ENCODE measurements at places on chromosomes 6 and 20. TPM values are rescaled to one million over a fixed set of nuclear protein-coding genes. Genes with fewer than 3 reads are reported as not detected.

GRCh38 chr6:70956451-70957283, at the start of gene B3GAT2:
Gene B3GAT2 (minus strand): TSS chr6:70957060. CDS start chr6:70956429, 631 bp downstream.
- DNase-seq, result no peak

- no peak for DNase-seq
Observed at GRCh38 chr6:89133981-89134380, 11.9 kb upstream of the PM20D2 start.

DNA sequence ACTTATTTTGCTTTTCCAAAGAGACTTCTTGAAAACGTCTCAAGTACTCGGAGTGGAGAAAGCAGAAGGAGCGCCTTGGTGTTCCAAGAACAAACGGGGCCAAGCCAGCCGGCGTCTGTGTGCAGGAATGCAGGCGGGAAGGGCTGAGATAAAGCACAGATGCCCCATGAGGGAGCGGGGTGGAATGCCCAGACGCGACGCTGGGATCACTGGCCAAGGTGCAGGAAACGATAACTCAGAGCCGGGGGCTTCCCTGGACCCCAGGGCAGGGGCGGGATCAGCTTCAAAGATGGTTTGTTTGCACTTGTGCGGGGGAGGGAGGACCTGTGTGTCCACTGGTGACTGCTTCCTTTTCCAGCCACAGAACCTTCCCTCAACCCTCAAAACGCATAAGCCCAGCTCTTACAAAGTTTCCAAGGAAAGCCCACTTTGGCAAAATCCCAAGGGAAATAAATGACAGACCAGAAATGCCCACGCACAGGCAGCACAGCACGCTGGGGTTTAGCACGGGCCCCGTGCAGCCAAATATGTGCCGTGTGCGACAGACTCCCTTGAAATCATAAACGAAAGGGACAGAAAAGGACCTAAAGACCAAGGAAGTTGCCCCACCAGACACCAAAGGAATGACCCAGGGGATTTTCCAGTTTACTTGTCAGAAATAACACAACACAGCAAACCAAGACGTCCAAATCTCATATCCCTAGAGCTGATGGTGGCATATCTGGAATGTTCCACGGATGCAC, 113.9 kb downstream of the NFATC2 start:
- DNase-seq, result peak; percentile 75

DNA sequence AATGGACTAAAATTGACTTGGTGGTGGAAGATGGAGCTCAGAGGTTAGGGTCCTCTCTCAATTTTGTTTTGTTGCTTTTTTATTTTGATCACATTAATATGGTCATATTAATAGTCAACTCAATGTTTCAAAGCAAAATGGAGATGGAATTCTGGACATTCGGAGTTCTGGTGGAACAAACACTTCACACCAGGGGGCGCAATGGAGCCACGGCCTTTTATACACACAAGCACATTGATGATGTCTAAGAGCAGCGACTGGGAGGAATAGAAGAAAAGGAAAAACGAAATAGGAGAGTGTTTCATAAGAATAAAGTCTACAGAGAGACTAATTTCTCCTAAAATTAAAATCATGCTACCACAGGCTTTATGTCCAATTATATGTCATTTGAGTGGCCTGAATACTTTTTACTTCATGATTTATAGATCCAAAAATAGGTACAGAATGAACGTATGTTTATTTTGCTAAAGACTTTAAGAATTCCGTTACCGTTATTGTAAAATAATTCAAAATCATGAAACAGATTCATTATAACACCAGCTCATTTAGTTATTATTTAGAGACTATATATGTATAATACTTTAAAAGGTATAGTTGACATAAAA, 197.6 kb upstream of the SASH1 start:
- DNase-seq, result peak; percentile 64

GRCh38 chr20:47773371-47773786, 11.9 kb downstream of the SULF2 start:
- DNase-seq, result no peak

DNA sequence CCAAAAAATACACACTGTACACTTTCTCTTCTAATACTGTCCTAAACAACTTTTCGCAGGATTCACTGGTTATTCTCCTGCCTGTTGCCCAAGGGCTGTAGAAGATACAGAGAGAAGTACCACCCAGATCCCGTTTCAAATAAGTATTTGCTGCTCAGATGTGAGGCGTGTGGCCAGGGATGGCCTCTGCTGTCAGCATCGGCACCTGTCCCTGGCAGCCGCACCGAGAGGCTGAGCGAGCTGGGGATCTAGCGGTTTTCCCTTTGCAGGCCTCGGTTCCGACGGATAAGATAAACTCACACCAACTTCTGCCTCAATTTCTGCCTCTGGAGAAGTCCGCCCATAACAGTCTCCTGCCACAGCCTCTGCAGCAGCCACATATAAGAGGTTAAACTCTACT, 685.2 kb upstream of the AGPAT4 start:
- no peak for DNase-seq

- no peak for DNase-seq
Observed at GRCh38 chr6:169188051-169188470, 65.6 kb downstream of the THBS2 start.

GRCh38 chr6:39420300-39421265, 98.1 kb upstream of the KCNK16 start:
- no peak for DNase-seq

- no peak for DNase-seq
Observed at GRCh38 chr6:141874930-141875602, 257.7 kb upstream of the GJE1 start.

GRCh38 chr6:168060521-168060931, 18.5 kb downstream of the FRMD1 start:
- peak; percentile 64 for DNase-seq

GRCh38 chr6:170124836-170125235, 166.0 kb downstream of the DLL1 start:
- no peak for DNase-seq

GRCh38 chr6:123658848-123659247, 22.1 kb upstream of the TRDN start:
- DNase-seq, result no peak

DNA sequence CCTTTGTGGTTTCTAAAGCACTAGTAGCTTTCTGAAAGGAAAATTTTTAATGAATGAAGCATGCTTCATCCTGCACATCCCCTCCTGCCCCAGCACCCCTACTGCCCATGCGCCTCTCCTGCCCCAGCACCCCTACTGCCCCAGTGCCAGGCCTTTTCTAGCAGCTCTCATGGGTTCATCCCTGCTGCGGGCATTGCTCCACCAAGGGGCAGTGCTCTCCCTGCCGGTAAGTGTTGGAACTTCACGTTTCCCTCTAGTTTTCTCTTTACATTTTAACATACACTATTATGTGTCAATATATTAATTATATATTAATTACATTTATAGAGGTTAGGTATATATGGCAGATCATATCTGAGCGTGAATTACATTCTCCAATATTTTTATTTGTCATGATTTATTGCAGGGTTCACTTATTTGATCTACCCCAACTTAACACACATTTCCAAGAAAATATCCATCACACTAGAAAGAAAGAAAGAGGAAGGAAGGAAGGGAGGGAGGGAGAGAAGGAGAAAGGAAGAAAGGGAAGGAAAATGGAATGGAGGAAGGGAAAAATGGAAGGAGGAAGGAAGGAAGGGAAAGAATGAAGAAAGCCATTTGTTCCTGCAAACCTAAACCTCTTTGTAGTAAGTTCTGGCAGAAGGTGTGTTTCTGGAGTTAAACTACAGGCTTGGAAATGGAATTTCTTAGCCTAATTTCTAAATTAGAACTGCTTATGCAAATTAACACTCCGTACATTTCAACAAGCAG, 46.8 kb downstream of the CEP43 start:
- DNase-seq, result peak; percentile 21

Gene LINC00237
- not detected for polyA plus RNA-seq

Gene PRKN
- polyA plus RNA-seq, result 0.50 TPM

Gene TCF15
- polyA plus RNA-seq, result not detected
